Thyroid gland (tissue), 4 donors: ENCODE measurements at places on chromosomes 3 and 15. TPM values are rescaled to one million over a fixed set of nuclear protein-coding genes. Genes with fewer than 3 reads are reported as not detected.

GRCh38 chr3:194739498-194740284 lies 54.0 kb downstream of the FAM43A start:
- no peak for DNase-seq
- no peaks in the 10 kb centered on the region for H3K36me3 ChIP-seq
- no peak overlapping the region for H3K4me3 ChIP-seq
- no peaks in the 10 kb centered on the region for H3K27me3 ChIP-seq

DNA sequence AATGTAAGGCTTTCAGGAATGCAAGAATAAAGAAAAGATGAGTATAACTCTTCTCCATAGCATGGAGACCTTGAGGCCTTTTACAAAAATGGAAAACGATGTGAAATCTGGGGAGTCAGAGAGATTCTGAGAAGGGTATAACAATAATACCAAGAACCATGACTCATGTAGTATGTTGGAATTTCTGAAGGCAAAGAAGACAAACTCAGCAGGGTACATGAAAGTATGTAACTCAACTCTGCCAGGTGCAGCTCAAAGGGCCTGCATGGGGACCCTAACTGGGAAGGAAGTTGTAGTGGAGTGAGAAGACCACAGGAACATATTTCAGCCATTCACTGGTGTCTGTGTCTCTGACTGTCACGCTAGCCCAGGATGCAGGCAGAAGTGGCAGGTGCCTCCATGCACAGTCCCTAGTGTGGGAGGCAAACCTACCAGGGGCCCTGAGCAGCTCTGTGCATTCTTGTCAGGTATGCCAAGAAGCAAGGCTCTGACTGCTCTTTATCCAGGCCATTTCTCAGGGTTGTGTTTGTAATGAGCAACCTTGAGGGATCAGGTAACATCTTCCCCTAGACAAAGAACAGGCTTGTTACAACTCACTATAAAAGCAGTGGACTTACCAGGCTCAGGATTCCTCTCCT lies 57.2 kb downstream of the GPR156 start:
- no peaks in the 10 kb centered on the region for H3K36me3 ChIP-seq
- no peak for DNase-seq
- H3K4me3 ChIP-seq: no peak overlapping the region
- no peaks in the 10 kb centered on the region for H3K4me1 ChIP-seq
- H3K27ac ChIP-seq: no peak overlapping the region

NR2E3 gene
- not detected for total RNA-seq

- H3K4me1 ChIP-seq: peaks cover 30% of the 10 kb centered on the region
- H3K4me3 ChIP-seq: no peak overlapping the region
- peak overlapping the region; percentile 76 for H3K27ac ChIP-seq
- H3K36me3 ChIP-seq: peaks cover 43% of the 10 kb centered on the region
Observed at GRCh38 chr15:85718271-85718971, 76.3 kb downstream of the KLHL25 start.

DNA sequence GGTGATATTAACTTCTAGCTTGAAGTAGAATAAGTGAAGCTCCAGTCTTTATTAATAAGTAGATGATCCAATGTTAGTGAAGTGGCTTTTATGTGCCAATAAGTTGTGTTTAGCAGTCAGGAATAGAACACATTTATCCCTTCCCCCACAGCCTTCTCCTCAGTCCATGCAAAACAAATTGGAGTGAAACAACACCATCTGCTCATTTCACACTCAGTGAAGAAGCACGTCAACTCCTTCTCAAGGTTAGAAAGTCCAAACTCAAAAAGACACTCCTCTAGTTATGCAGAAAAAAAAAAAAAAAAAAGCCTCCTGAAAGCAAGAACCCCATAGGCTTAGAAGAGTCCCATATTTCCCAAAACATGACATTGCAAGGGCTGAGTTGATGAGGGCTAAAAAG lies 18.0 kb upstream of the NEO1 start:
- no peaks in the 10 kb centered on the region for H3K36me3 ChIP-seq
- DNase-seq: no peak
- no peaks in the 10 kb centered on the region for H3K27me3 ChIP-seq
- no peak overlapping the region for H3K27ac ChIP-seq

DNA sequence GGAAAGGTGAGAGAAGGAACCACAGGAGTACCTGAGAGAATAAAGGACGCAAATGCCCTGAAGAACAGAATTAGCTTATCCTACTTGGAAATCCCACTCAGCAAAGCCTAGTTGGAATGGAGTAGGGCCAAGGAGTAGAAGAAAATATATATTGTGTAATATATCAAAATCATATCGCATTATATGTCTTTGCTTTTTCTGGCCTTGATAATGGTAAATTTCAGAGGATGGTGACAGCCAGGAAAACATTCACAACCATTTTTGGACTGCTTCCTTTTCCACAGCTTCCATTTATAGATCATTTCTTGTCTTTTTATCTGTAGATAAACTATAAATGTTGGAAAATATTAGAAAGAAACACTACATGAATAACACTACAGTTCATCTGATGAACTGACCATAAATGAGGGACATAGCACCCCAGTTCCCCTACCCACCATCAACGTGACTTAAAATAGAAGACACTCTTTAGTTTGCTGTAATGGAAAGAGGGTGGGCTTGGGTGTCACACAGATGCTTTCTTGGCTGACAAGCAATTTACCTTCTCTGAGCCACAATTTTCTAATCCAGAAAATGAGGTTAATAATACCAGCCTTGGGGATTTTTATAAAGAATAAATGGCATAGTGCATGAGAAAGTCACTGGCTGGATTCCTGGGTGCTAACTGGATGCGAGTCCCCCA lies 569.6 kb downstream of the NTRK3 start:
- no peaks in the 10 kb centered on the region for H3K4me1 ChIP-seq
- no peak overlapping the region for H3K27ac ChIP-seq
- no peak overlapping the region for H3K4me3 ChIP-seq
- no peaks in the 10 kb centered on the region for H3K27me3 ChIP-seq

DNA sequence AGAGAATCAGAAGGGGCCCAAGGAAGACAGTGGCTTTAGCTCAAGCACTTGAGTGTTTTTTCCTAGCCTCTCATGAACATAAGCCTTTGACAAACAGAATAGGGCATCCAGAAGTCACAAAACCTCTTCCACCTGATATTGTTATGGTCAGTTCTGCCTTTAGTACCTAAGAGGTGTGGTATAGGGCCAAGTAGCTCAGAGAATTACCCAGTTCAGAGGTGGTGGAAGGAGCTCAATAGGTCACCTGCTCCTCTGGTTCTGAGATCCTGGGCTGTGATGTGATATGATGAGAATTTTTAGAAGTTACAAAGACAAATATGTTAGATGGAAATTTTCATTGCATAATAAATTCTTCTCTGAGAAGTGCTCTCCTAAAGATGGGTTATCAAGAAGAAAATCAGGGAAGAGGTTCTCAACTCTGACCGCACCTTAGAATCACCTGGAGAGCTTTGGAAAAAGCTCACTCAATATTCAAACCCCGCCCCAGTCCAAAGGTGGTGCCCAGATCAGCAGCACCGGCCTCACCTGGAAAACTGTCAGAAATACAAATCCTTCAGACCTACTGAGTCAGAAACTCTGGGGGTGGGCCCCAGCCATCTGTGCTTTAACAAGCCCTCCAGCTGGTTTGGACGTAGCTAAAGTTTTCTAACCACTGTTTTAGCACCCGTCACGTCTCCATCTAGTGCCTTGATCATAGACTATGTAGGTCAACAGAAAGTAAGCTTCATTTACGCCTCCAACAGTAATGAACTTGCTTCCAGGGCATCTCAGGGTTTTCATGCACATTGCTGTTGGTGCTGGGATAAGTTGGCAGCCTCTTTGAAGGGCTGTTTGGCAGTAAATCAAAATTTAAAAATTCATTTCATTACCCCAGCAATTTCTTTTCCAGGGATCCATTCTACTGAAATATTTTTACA lies 101.3 kb downstream of the MYH15 start:
- no peak overlapping the region for H3K4me3 ChIP-seq
- peaks cover 11% of the 10 kb centered on the region for H3K4me1 ChIP-seq
- no peak overlapping the region for H3K27ac ChIP-seq
- no peaks in the 10 kb centered on the region for H3K27me3 ChIP-seq
- no peak for DNase-seq

- H3K4me3 ChIP-seq: no peak overlapping the region
- no peak for DNase-seq
- no peak overlapping the region for H3K27ac ChIP-seq
- H3K27me3 ChIP-seq: no peaks in the 10 kb centered on the region
Observed at GRCh38 chr15:62928242-62928999, 114.1 kb upstream of the TPM1 start.

DNA sequence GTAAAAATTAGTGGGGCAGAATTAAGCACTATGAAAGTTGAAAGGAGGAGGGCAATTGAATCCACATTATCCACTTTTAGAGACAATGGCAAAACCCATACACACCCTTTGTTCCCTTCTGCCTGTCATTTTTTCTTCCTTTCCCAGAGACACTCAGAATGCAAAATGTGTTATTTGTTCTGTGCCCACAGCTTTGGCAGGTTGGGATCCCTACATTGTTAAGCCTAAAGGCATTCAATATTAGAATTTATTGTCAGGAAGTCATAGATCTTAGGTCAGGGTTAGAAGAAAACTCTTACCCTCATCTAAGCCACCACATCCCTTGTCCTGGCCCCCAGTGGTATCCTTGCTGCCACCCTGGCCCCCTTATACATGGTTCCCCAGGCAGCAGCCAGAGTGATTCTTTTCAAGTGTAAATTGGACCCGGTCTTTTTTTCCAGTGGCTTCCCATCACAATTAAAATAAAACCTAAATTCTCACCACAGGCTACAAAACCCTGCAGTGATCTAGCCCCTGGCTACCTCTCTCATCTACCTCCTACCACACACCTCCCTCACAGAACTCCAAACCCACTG lies 470.1 kb upstream of the ATP11B start:
- no peak overlapping the region for H3K4me3 ChIP-seq
- no peaks in the 10 kb centered on the region for H3K27me3 ChIP-seq
- no peaks in the 10 kb centered on the region for H3K36me3 ChIP-seq
- no peak for DNase-seq

GRCh38 chr3:12865271-12865670 lies 23.9 kb upstream of the RPL32 start:
- no peaks in the 10 kb centered on the region for H3K27me3 ChIP-seq
- no peaks in the 10 kb centered on the region for H3K36me3 ChIP-seq

RLBP1 gene
- not detected for total RNA-seq

DNA sequence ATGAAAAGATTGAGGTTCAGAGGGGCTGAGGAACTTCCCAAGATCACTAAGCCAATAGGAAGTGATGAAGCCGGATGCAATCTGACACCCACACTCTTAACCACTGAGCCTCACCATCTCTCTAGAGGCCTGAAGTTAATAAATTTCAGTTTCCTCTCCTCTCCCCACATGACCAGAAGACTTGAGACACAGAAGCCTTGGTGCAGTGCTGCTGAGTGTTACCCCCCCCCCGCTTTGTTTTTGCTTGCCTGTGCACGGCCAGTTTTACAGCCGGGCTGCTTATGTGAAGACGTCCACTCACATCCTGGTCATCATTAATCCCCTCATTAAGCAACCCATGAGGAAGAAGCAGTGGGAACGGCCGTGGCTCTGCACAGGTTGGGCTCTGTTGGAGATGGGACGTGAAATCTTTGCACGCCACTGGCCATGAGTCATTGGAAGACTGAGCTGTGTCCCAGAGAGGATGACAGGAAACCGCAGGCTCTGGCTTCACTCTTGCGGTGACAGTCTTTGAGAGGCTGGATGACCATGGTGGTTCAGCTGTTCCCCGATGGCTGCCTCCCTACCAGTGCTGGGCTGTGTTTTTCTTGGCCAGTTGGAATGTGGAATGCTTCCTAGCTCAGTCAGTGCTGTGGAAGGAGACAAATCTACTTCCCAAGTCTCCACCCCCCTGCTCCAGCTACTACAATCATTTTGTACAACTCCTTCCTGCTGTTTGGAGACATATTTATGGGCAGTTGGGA lies 232.6 kb upstream of the LRTM1 start:
- no peak overlapping the region for H3K4me3 ChIP-seq
- peak; percentile 18 for DNase-seq
- no peaks in the 10 kb centered on the region for H3K4me1 ChIP-seq
- H3K27me3 ChIP-seq: no peaks in the 10 kb centered on the region
- H3K36me3 ChIP-seq: no peaks in the 10 kb centered on the region

SGO1 gene
- 0.33 TPM for total RNA-seq

CEP19 gene
- 1.2 TPM for total RNA-seq

RASGRP1 gene
- 0.24 TPM for total RNA-seq

GRCh38 chr15:73894133-73894814 lies 20.9 kb downstream of the TBC1D21 start:
- no peak overlapping the region for H3K27ac ChIP-seq
- H3K4me3 ChIP-seq: no peak overlapping the region
- no peak for DNase-seq
- no peaks in the 10 kb centered on the region for H3K27me3 ChIP-seq

- peaks cover 49% of the 10 kb centered on the region for H3K4me1 ChIP-seq
- H3K4me3 ChIP-seq: peak overlapping the region; percentile 90
- DNase-seq: no peak
- no peaks in the 10 kb centered on the region for H3K36me3 ChIP-seq
Observed at GRCh38 chr3:16514021-16514700, 662 bp upstream of the RFTN1 start.

DNA sequence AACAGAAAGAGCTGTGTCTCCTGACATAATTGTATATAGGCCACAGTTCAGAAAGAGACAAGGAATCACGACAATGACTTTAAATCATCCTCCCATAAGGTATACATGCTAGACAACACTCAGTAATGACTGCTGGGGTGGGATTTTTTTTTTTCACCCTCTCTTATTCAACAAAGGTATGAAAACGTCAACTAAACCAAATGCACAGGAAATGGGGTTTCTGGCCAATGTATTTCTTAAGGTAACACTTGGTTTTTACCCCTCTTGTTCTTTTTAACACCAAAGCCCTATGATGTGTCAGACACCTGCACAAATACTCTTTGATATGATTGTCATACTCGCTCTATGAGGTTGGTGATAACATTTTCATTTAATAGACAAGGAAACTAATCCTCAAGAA lies 78.3 kb downstream of the MCF2L2 start:
- no peaks in the 10 kb centered on the region for H3K36me3 ChIP-seq
- no peak overlapping the region for H3K4me3 ChIP-seq
- DNase-seq: no peak
- H3K27me3 ChIP-seq: no peaks in the 10 kb centered on the region
- H3K27ac ChIP-seq: no peak overlapping the region

GOLGA6D gene
- total RNA-seq: not detected

PYGO1 gene
- total RNA-seq: 30.1 TPM

SH2D7 gene
- not detected for total RNA-seq

DNA sequence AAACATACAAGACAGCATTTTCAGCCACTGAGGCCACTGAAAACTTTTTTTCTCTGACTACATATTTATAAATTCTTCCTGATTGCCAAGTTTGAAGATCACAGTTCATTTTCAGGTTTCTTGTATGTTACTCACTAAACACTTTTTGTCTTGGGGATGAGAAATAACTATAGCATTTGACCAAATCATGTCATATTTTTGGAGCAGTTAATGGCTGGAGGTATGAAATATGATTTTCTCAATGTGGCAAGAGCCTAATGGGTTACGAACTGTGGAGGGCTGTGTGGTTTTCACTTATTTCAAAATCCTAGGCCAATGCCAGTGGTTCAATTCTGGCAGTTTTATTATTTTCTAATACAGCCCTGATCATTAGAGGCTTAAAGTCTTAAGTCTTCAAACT lies 64.4 kb downstream of the USP13 start:
- no peak overlapping the region for H3K27ac ChIP-seq
- H3K4me3 ChIP-seq: no peak overlapping the region
- no peaks in the 10 kb centered on the region for H3K4me1 ChIP-seq
- no peak for DNase-seq
- H3K36me3 ChIP-seq: no peaks in the 10 kb centered on the region

CHAC1 gene
- 1.1 TPM for total RNA-seq

DUT gene
- total RNA-seq: 120 TPM

- H3K4me1 ChIP-seq: peaks cover 3% of the 10 kb centered on the region
- H3K27me3 ChIP-seq: no peaks in the 10 kb centered on the region
- DNase-seq: no peak
Observed at GRCh38 chr15:43096411-43096810, 9.4 kb downstream of the UBR1 start.

EIF2A gene
- 197 TPM for total RNA-seq

SAMMSON gene
- 0.59 TPM for total RNA-seq
